ACHN (cell line): ENCODE measurements at places on chromosomes 7 and 10.

GRCh38 chr10:33093362-33093761, 135.3 kb upstream of the ITGB1 start:
- DNase-seq, result no peak

DNA sequence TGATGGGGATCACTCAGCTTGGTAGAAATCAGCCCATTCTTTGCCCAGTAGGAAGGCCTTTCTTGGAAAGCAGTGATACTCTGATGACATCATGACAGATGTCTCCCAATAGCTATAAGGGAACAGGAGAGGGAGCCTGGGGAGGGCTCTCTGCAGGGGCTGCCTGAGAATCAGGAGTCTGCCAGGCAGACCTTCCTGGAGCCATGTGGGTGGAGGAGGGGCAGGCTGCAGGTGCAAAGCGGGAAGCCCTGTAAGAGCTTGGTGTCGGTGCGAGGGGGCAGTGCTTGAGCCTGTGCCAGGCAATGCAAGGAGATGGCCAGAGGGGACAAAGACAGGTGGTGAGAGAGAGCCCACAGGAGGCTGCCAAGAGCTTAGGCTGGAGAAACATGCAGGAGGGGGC, 5.0 kb upstream of the TNS3 start:
- DNase-seq, result no peak

- DNase-seq, result no peak
Measured at GRCh38 chr7:55351263-55351662, 13.9 kb upstream of the LANCL2 start.

GRCh38 chr7:102006695-102007094, 189.3 kb downstream of the CUX1 start:
- no peak for DNase-seq

DNA sequence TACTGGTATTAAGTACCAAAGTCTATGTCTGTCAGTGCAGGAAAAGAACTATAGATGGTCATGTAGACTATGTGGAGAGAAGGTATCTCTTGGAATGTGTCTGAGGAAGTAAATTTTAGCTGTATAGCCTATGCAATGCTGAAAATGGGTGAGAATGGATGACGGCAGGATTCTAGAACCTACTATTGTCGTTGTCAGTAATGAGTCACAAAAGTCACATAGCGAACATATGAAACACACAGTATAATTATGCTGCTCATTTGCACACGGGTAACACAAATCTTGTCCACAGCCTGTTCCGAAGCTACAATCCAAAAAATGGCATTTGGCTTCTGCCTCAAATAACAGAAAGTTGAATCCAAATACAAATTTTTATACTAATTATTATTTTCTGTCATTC, 33.6 kb upstream of the KMT2E start:
- no peak for DNase-seq

DNA sequence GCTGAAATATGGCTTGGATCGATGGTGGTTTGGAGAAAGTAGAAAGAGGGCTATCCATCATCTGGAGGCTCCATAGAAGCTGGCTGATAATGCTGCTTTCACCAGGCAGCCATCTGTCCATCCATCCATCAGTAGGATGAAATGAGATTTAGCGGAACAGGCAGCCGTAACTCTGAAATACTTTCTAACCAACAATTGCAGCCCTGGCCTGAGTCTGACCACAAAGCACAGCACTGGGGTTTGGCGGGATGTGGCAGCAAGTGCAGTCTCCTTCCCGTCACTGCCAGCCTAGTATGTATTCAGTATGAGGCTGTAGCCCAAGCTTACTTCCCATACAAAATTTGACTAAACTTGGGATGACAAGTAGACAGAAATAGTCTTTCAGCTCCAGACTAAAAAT, 38.0 kb downstream of the R3HCC1L start:
- DNase-seq, result no peak

- no peak for DNase-seq
Measured at GRCh38 chr7:117654780-117655179, 175.0 kb downstream of the CFTR start.

GRCh38 chr7:120775755-120776154, 82.2 kb downstream of the TSPAN12 start:
- DNase-seq, result no peak

GRCh38 chr7:31022726-31023125, 29.4 kb upstream of the ADCYAP1R1 start:
- no peak for DNase-seq

DNA sequence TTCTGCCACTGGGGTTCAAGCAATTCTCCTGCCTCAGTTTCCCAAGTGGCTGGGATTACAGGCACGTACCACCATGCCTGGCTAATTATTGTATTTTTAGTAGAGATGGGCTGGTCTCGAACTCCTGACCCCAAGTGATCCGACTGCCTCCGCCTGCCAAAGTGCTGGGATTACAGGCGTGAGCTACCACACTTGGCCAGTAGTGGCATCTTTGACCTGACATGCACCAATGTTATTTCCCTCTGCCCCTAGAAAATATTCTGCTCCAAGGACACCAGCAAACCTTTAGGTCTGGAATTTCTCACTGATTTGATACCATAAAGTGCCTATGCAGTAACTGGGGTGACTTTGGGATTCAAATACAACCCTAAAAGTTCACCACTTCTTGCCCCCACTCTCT, 179.4 kb downstream of the ARID5B start:
- no peak for DNase-seq

GRCh38 chr7:82481499-82482097, 38.0 kb upstream of the CACNA2D1 start:
- DNase-seq, result peak; percentile 45

DNA sequence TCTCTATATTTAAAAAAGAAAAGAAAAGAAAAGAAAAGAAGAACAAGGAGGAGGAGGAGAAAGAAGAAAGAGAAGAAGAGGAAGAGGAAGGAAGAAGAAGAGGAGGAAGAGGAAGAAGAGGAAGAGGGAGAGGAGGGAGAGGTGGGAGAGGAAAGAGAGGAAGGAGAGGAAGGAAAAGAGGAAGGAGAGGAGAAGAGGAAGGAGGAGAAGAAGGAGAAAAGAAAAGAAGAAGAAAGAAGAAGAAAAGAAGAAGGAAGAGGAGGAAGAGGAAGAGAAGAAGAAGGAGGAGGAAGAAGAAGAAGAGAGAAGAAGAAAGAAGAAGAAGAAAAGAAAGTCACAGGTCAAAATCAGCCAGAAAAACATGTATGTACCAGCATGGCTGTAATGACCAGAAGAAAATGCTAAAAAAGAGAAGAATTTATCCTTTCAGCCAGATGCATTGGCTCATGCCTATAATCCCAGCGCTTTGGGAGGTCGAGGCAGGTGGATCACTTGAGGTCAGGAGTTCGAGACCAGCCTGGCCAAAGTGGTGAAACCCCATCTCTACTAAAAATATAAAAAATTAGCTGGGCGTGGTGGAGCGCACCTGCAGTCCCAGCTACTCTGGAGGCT, 5.3 kb upstream of the POR start:
- DNase-seq, result no peak

GRCh38 chr7:127527561-127527960, 57.8 kb downstream of the GCC1 start:
- DNase-seq, result no peak

DNA sequence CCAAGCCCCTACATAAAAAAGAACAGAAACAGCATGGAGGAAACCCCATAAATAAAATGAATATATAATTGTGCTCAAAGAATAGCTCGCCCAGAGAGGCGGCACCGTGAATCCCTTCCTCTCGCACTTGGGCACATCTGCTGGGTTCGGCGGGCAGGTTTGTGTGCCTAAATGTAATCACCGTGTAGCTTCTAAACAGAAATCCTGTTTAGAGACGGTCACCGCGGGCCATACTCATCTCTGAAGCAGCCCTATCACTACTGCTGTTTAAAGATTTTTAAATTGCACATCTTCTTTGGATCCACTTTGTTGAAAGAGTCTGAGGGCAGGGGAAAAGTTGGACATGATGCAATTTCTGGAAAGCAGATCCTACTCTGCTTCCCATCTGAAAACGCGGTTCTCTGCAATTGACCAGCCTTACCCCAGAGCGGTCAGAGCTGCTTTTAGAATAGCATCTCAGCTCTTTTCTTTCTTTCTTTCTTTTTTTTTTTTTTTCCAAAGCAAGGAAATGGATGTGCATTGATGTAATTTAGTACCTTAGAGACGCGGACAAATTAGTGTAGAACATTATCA, 6.4 kb downstream of the DRGX start:
- no peak for DNase-seq

- no peak for DNase-seq
Measured at GRCh38 chr7:73717025-73717807, 2.3 kb downstream of the STX1A start.

DNA sequence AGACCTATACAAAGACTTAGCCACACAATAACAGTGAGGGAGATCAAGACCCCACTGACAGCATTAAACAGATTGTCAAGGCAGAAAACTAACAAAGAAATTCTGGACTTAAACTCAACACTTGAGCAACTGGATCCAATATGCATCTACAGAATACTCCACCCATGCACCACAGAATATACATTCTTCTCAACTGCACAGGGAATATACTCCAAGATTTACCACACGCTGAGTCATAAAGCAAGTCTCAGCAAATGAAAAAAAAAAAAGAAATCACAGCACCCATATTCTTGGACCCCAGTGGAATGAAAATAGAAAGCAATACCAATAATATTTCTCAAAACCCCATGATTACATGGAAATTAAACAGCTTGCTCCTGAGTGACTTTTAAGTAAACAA, 680.2 kb downstream of the PCDH15 start:
- no peak for DNase-seq

- peak; percentile 70 for DNase-seq
Measured at GRCh38 chr7:129986600-129986999, 33.8 kb upstream of the UBE2H start.

- no peak for DNase-seq
Measured at GRCh38 chr10:75395932-75396630, 5.5 kb downstream of the ZNF503 start.

DNA sequence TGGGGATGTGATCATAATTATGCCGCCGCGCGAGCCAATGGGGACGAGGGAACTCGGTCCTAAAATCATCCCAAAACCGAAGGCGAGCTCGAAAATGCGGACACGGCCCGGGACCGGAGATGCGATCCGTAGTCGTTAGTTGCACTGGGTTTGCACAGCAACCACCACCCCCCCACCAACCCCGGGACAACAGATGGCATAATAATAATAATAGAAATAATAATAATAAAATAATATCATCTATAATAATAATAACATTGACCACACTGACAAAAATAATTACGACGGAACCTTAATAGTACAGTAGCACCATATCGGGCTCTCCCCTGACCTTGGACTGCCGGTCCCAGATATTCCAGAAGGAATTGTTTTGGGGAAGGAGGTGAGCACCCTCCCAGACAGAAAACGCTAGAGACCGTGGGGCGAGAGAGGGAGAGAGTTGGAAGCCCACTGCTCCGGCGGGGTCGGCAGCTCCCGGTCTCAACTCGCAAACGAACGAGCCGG, 1.1 kb upstream of the EMX2 start:
- DNase-seq, result no peak

GRCh38 chr7:150341263-150342120, at the start of gene RARRES2:
Gene RARRES2, minus strand, starts transcription at chr7:150341629. Its CDS starts 1,020 bp downstream, at chr7:150340609.
- peak; percentile 89 for DNase-seq

DNA sequence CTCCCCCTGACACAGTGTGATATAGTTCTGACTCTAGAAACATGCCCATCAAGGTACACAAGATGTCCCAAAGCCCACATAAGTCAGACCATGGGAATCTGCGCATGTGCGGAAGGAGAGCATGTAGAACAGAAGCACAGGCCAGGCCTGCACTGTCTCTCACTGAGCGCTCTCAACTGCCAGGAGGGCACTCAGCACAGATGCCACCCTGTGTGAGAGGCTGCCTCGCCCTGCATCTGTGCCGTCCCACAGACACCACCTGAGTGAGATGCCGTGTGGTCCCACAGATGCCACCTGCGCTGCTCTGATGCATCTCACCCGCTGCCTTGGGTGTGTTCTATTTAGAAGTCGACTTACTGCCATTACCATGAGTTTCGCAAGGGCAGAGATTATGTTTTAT, 98.4 kb downstream of the VOPP1 start:
- DNase-seq, result no peak

DNA sequence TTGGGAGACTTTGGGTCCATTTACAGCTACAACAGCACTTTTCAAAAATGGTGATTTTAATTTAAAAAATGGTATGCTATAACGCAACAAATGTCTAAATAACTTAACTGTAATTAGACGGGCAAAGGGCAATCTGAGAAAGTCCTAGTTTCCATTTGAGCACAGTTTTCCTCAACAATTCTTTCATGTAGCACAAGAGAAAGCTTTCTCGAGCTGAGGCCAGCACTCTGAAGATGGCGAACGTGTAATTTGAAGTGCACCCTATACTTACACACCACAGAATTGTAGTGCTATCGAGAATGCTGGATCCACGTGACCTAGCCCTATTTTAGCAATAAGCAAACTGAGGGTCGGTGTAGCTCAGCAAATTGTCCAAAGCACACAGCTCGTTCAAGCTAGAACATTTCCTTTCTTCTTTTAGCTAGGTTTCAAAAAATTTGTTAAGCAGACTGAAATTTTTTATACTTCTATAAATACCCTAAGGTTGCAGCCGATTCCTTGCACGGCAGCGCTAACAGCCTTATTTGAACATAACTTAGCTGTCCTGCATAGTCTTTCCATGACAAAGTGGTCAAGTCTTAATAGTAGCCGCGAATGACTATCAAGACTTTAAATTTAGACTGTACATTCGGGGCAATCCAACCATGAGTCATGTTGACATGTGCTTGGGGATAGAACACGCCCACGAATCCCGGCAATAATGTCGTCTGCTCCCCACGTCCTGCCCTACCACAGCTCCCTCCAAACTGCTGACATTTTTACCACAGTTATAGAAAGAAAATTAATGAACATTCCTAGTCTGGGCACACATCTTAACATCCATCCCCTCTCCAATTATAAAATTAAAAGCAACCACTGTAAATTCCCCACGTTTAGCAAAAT, 10.0 kb downstream of the KLF6 start:
- peak; percentile 74 for DNase-seq

DNA sequence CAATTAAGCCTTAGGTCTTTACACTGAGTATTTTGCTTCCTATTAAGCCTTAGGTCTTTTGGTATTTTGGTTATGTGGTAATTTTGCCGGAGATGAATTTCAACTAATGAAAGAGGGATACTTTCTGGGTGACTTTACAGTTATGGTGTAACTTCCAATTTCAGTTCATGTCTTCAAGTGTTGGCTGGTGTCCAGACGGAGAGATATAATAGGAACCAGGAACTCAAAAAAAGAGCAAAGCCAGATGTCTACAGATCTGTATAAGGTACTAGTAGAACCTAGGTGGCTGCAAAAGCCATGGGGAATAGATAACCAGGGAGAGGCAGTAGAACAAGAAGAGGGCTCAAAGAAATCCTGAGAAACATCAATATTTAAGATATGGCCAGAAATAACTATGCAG, 12.3 kb downstream of the ERCC6 start:
- no peak for DNase-seq

DNA sequence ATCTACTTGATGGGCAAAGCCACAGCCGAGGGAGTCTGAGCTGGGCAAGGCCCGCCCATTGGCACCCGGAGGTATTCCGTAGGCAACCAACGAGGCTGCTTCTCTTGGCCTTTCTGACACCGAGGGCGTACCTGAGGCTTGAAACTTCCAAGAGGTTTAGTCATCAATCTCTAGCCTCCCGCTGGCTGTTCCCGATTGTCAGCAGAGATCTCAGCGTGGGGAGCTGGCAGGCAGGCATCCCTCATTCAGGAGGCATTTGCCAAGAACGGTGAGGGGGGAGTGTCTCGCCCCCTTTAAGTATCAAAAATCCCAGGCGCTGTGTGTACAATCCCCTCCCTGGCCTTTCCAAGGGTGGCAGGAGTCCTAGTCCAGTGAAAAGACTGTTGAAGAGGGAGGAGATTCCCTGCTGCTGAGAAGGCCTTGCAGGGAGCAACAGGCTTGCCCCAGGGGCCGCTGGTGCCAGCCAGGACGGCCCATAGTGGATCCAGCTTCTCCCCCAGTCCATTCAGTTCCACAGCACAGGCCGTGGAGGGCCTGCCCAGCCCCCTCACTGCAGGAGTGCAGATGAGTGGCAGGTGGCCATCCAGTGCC, 39.7 kb downstream of the OAT start:
- no peak for DNase-seq
